ENCODE measurements at places on chromosomes 16 and 17.

DNA sequence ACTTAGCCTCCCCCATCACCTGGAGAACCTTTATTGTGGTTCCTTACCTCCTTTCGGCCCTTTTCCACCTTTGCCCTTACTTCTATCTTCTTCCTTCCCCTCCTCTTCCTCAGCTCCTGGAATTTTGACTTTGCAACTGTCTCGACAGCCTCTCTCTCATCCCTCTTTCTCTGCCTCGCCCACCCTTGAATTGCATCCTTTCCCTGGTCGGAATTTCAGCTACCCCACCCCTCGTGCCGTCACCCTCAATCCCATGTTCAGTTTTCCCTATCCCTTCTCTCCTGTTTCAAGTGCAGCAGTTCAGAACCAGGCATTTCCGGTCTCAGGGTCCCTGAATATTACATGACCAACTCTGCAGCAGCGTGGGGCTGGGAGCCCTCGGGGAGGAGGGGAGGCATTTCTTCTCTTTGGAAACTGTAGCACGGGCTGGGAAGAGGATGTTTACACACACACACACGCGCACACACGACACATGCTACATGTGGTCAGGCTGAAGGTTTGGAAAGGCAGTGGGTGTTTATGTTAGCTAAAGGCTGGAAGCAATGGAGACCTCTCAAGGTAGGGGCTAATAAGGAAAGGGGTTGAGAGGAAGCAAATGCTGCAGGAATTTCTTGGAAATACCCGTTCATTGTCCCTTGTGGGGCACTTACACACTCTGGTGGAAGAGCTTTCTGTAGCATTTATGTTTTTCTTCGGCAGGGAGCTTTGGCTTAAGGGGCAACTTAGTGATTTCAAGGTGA lies 971 bp downstream of the MINK1 start:
- DNase-seq = no peak

DNA sequence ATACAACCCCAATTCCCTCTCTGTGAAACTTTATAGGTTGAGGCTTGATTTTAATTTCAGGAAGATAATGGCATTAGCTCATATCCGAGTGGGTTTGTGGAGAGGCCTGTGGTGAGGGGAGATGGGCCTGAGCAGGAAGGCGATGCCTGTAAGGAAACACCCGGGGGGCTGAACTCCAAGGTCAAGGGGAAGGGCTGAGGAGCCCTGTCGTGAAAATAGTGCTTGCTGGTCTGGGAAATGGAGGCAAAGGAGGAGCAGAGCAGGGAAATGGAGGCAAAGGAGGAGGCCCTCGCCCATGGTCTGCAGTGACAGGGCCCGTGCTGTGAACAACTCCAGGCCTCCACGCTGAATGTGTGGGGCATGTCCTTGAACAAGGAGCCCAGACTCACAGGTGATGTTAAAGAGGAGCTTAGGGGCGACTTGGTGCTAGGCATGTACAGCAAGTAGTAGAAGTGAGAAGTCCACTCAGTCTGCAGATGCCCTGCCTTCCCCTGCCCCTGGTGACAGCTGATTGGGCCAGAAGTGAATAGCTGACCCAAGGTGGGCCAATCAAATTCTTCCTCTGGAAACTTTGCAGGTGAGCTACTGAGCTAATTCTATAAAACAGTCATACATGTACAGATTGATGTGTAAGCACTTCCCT lies 38.1 kb downstream of the MRPS23 start:
- DNase-seq = no peak

DNA sequence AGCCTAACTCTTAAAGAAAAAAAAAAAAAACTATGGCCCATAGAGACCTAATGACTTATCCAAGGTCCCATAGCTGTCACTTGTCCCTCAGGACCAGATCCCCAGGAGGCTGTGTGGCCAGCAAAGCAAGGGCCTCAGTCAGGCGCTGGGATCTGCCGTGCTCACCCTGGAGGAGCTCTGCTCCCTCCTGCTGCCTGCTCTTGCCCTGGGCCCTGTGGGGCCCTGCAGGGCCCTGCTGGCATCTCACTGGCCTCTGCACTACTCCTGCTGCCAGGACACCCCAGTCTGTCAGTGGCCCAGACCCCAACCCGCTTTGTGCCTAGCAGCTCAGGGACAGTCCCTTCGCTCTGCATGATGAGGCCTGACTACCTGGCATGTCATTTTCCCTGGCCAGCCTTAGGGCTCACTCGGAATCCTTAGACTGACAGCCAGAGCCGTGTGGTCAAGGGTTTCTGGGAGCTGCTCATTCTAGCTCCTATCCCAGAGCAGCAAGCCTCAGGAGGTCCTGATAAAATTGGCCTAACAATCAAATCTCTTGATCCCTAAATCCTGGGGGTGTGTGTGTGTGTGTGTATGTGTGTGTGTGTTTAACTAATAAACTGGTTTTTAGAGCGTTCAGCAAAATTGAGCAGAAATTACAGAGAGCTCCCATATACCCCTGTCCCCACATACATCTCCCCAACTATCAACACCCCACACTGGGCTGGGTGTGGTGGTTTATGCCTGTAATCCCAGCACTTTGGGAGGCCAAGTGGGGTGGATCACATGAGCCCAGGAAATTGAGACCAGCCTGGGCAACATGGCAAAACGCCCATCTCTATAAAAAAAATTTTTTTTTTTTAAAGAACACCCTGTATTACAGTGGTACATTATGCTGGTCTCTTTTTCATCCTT lies 21.7 kb downstream of the KATNIP start:
- DNase-seq = no peak

DNA sequence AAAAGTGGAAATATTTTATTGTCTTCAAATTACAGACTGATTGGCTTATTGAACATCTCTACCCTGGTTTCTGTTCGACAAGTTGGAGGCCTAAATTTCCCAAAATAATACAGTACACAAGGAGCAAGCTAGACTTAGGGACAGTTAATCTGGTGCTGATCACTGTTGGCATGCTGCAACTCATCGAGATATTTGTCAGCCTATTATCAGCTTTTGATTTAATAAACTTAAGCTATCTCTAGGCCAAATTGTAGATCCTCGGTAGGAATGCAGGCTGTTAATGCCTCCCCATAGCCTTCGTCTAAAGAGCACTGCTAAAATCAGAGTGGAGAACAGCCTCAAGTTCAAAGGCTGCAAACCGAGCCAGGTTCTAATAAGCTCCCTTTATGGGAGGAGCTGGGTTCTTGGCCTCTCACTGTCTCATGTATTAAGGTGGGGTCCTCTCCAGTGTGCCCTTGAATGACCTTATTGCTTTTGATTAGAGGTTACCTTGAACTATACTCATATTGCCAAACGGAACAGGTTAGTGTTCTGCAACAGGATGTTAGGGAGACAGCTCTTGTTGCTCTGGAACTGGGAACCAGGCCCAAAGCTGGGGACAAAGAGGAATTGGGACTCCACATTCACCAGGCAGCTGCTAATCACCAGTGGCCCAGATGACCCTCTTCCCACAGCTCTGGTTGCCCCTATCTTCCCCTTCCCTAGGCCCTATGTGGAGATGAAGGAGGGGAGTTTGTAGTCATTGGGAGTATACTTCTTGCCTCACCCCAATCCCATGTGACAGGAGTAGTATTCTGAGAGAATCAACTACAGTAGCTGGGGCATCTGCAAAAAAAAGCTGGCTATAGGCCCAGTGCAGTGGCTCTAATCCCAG lies 69.5 kb upstream of the NOL11 start:
- no peak for DNase-seq

- DNase-seq = no peak
Measured at GRCh38 chr17:80316927-80317705, 56.5 kb downstream of the RNF213 start.

DNA sequence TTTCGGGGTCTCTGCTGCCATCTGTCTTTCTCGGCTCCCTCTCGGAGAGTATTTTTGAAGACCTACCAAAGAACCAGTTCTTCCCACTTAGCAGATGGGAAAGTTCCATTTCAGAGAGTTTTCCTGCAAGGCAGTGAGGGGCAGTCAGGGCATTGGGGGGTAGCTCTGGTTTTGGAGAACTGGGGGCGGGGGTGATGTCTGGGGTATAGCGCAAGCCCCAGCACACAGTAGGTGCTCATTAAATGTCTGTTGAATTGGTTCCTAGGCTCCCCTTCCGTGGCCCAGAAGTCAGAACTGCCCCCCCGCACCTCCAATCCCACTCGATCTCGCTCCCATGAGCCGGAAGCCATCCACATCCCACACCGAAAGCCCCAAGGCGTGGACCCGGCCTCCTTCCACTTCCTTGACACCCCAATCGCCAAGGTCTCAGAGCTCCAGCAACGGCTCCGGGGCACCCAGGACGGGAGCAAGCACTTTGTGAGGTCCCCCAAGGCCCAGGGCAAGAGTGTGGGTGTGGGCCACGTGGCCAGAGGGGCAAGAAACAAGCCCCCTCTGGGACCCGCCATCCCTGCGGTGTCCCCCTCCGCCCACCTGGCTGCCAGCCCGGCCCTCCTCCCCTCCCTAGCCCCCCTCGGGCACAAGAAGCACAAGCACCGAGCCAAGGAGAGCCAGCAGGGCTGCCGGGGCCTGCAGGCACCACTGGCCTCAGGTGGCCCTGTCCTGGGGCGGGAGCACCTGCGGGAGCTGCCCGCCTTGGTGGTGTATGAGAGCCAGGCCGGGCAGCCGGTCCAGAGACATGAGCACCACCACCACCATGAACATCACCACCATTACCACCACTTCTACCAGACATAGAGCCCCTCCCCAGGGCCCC lies 47.9 kb downstream of the SNX20 start:
- DNase-seq = no peak

- DNase-seq = no peak
Measured at GRCh38 chr16:56352351-56353053, 72.8 kb downstream of the AMFR start.

- no peak for DNase-seq
Measured at GRCh38 chr17:28968231-28968913, 17.1 kb upstream of the PHF12 start.

- no peak for DNase-seq
Measured at GRCh38 chr16:8858994-8859912, 9.6 kb downstream of the CARHSP1 start.

GRCh38 chr17:73268582-73269328 lies 7.1 kb upstream of the CPSF4L start:
- no peak for DNase-seq

Measured in activated naive CD8-positive, alpha-beta T cell treated with anti-CD3 and anti-CD28 coated beads for 36 hours (primary cell).